ENCODE measurements at places on chromosomes 6 and 20.

DNA sequence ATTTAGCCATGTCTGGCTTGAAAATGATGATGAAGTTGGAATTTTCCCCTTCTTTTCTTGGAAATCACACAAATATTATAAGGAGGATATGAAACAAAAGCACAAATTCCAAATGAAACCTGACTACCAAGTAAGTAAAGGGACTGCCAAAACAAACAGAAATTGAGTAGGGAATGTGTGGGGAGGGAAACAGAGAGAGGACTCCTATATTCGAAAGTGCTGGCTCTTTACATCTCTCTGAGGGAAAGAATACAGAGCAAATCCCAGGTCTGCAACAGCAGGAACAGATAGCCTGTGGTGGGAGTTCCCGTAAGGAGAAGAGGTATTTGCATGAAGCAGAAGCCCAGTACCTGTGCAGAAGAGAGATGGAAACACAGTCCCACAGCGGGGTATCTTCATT is 583.7 kb downstream of the EPM2A start:
- no peak for DNase-seq

- DNase-seq, result no peak
These were observed 40.5 kb downstream of the SAMD5 start for GRCh38 chr6:147548921-147549475.

DNA sequence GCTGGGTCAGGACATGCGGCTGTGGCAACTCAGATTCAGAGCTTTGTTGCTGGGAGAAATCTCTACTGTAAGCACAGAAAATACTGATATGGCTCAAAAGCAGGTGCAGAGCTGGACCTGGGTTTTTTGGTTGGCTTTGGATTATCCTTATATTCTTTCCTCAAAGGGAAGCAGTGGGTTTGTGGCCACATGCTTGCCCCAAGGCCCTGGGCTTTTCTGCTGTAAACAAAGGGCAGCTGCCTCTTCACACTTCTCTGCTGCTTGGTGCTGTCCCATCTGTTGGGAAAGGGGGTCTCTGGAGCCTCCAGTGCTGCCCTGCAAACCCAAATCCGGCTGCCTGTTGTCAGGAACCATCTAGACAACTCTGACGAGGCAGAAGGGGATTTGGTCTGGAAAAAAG is 52.4 kb downstream of the ANKRD6 start:
- no peak for DNase-seq

DNA sequence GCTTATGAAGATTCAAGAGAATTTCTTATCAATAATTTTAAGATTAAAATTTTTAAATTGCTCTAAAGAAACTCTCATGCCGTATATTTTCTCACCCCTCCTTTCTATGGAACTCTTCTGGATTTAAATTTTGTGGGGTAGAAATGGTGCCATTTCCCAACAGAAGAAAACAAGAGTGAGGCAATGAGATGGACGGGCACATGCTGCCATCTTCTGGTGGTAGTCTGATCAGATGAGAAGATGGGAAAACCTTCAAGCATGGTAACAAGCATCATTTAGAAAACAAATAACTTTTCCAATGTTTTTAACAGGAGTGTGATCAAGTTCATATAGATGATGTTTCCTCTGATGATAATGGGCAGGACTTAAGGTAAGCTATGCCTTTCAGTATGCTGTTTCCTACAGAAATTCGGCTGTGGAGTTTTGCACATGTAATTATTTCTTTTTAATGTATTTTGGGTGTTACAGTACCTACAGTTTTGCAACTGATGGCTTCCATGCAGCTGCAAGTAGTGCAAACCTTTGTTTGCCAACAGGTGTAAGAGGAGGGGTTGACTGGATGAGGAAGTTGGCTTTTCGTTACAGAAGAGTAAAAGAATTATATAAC is 271.4 kb downstream of the EYA4 start:
- peak; percentile 8 for DNase-seq

- no peak for DNase-seq
These were observed 2.3 kb downstream of the CPNE5 start for GRCh38 chr6:36837022-36837339.

DNA sequence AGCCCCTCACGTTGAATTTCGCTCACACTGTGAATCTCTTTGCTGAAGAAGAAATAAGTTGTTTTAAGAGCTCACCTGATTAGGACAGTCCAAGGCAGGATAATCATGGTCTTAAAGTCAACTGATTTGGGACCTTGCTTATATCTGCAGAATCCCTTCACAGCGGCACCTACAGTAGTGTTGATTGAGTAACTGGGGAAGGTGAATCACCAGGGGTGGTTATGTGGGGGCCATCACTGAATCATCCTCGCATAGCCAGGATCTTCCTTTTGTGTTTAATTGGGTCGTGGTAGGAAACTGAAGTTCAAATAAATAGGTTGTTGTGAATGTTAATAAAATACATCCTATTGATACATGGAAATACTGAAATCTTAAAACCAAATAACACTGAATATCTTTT is 20.2 kb upstream of the MICA start:
- no peak for DNase-seq

DNA sequence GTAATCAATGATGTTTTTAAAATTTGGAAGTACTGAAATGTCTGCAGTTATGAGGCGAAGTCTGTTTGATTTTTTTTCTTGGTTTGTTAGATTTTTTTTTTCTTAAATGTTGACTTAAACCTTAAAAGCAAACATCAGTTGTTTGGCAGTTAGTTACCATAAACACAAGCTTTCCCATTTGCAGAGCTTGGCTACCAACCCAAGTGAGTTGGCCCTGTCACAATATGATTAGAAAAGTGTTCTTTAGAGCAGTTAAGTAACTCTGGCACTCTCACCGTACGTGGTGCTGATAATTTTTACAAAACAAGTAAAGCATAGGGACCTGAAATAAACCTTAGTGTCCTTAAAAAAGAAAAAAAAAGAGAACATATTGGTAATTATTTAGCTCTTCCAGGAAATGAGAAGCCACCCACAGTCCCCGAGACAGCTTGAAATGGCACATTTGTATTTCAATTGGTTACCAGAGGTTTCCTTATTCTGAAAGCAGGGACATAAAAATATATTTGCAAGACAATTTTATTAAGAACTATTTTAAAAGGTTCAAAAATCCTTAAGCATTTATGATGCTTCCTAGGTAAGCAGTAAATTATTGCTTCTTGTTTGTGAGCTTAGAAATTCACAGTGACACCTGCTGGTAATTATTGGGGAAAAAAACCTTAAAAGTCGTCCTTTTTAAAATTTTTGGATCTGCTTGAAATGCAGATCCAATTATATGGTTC is 3.9 kb downstream of the HEY2 start:
- no peak for DNase-seq

GRCh38 chr6:22028403-22029090 is 268.3 kb downstream of the PRL start:
- DNase-seq, result no peak

DNA sequence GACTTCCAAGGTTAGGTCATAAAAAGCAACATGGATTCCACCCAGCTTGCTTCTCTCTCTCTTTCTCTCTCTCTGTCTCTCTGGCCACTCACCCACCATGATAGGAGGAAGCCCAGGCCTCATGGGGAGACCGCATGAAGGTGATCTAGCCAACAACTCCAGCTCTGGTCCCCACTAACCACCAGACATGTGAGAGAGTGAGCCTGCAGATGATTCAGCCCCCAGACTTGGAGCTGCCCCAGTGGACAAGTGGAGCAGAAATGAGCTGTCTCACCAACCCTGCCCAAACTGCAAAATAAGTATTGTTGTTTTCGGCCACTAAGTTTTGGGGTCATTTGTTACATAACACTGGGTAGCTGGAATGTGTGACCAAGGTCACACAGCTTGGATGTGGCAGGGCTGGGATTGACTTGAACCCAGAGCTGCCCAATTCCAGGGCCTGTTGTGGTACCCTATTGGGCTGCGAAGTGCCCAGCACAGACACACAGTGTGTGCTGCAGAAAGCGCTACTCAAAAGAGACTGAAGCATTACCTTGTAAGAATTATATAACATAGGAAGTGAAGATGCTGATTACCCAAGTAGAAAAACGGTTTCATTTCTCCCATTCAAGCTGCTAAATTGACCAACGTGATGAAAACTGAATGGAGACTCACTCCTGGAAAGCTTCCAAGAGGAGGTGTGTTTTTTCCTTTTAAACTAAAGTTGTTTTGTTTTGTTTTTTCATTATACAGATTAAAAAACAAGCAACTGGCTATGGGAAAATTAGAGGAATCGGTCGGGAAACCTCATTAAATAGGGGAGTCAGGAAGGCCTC is 9.1 kb upstream of the TLDC2 start:
- no peak for DNase-seq

GRCh38 chr6:166194914-166195859 is 27.5 kb upstream of the TBXT start:
- DNase-seq, result no peak

- no peak for DNase-seq
These were observed 107.8 kb downstream of the COL19A1 start for GRCh38 chr6:69974193-69974592.

- no peak for DNase-seq
These were observed 54.0 kb upstream of the IPCEF1 start for GRCh38 chr6:154410619-154411072.

GRCh38 chr6:160992061-160992979 is 751 bp downstream of the MAP3K4 start:
- DNase-seq, result no peak

DNA sequence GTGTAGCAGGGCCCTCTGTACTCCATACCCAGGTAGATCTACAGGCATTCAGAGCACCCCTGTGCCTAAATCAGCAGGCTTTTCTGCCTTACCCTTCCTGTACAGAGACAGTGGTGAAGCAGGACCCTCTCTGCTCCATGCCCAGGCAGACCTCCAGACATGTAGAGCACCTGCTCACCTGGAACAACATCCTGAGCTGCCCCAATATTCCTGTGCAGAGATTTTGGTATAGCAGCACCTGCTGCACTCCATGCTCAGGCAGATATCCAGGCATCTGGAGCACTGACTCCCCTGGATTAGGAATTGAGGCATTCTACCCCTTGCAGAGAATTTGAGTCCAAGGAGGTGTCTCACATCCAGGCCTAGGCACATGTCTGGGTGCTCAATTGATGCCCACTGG is 12.6 kb upstream of the CST1 start:
- no peak for DNase-seq

DNA sequence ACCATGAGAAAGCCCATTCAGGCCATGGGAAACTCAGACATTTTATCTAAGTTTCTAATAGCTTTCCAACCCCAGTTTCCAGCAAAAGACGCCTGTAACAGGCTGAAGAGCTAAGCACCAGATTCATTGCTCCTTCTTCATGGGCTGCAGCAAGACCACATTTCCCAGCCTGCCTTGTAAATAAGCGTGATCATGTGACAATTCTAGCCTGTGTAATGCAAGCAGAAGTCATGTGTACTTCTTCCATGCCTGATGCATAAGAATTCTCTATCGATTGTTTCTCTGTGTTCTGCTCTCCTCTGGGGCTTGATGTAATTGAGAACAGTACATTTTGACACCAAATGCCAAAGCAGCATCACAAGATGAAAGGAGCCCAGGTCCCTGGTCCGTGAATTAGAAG is 6.8 kb downstream of the PCSK2 start:
- no peak for DNase-seq

GRCh38 chr6:139381216-139381865 is 6.9 kb upstream of the CITED2 start:
- DNase-seq, result no peak

GRCh38 chr6:17020889-17021538 is 80.8 kb upstream of the STMND1 start:
- DNase-seq, result no peak

DNA sequence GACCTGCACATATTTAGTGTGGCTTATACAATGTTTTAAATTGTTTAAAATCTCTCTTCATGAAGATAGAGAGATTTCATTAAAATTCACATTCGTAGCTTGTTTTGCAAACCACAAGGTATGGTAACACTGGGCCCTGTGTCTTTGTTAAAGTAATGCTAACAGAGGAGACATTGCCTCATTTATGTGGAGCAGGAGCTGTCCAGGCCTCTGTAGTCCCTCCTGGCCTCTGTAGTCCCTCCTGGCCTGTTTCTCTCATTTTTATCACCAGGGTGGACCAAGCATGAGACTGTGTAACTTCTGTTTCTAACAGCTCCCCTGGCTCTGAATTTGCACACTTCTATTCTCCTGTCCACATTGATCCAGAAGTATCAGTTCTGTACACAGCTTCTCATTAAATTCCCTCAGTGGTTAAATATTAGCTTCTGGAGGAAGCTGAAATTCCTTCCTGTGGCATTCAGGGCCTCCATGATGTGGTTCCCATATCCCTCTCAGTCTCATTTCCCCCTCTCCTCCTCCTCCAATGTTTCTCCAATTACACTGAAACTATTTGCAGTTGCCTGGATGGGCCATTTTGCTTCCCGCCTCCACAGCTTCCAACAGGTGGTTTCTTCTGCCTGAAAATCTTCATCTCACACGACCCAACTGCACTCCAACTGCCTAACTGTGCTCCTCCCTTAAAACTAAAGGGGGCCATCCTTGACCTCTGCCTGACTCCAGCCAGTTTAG is 340.4 kb downstream of the SYNE1 start:
- DNase-seq, result no peak

GRCh38 chr6:89768324-89768723 is 51.3 kb downstream of the MDN1 start:
- no peak for DNase-seq

DNA sequence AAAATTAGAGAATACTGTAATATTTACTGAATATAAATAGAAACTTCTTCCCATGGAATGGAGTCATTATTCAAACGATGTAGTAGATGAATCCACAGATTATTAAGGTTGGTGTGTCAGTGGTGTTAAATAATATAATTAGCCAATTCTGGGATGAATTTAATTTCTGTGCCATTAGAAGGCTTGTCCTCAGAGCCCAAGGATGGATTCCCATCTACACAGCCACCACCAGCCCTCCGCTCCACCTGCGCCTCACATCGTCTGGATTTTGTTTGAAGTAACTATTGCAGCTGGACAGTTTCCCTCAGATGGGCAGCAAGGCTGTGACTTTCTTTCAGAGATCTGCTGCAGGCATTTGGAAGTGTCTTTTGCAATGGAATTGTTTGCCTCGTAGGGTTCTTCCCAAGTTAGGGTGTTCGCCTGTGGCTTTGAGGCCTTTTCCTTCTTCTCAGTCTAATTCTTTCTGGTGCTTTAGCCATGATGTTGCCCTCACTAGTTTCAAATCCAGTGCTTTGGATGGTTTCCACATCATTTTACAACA is 104.7 kb downstream of the AIG1 start:
- no peak for DNase-seq

All from stimulated activated naive CD8-positive, alpha-beta T cell treated with anti-CD3 and anti-CD28 coated beads, Interleukin-15, amount 100 ng/mL, for 72 hours (primary cell).